ENCODE measurements at places on chromosomes 1 and 21.

- ATAC-seq: no peak
Observed at GRCh38 chr1:55288245-55288644, 73.1 kb upstream of the USP24 start.

GRCh38 chr1:229101011-229101871 lies 169.7 kb upstream of the RAB4A start:
- no peak for ATAC-seq

GRCh38 chr1:151175863-151176262 lies at the start of gene TMOD4:
Gene TMOD4 (minus strand): TSS chr1:151175981. CDS start chr1:151174875, 1,106 bp downstream.
- ATAC-seq: no peak

- ATAC-seq: no peak
Observed at GRCh38 chr1:174839211-174839610, 160.5 kb upstream of the CACYBP start.

DNA sequence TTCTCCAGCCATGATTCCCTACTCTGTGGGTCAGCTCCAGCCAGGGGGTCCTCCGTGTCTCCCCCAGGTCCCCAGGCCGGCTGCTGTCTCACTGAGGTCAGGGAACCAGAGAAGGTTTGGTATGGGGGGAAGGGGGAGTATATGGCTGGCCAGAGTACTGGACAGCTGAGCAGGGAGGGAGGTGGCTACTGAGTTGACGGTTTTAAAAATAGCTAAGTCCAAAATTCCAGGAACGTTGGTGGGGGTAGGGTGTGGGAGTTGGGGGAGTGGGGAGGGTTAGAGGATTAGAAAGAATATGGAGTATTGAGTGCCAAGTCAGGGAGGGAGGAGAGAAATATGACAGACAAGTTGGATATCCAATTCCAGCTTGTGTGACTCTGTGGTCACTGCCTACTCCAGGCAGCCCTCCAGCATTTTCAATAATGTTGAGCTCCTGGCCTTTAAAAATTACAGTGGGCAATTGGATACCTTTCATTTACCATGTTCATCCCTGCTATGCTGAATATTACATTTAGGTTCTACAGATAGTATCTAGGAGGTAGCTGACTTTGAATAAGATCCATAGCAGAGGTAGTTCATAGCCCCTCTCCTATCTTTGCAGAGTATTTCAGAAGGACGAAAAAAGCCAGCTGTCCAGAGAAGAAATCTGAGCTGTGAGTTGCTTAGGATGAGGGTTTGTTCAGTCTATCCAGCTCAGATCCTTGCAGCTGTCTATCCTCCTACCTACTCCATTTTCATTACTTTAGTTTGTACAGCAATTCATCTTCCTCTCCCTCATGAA lies at the start of gene HJV:
Gene HJV (minus strand): TSS at position 114 of the 781 bp plus-strand sequence. CDS start 1,504 bp downstream, outside the sequence.
- no peak for ATAC-seq

Measured in activated CD4-positive, CD25-positive, alpha-beta regulatory T cell treated with anti-CD3 and anti-CD28 coated beads, Interleukin-2, amount 50 U/mL, for 24 hours (primary cell).